ENCODE measurements at places on chromosomes 7 and 10.
A peak's percentile ranks its signal among the peaks of the same experiment; 100 is the strongest.

GRCh38 chr7:138863931-138864330, 65.9 kb upstream of the ATP6V0A4 start:
- no peak for DNase-seq

DNA sequence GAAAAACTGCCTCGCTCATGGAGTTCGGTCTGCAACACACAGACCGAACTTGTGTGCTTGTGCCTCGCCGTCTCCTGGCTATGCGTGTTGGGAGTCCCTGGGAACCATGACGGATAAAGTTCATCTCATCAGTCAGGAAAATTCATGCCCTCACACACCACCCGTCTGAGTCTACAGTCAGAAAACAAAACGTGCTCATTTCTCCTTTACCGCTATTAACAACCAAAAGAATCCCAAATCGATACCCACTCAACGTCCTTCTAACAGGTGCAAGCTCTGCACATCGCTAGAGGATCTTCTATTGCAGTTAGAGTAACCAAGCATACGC, 13.6 kb downstream of the CNPY1 start:
- DNase-seq, result no peak

- DNase-seq, result no peak
Measured at GRCh38 chr7:151429237-151429559, 10.7 kb downstream of the CRYGN start.

GRCh38 chr10:86775056-86775869, 18.8 kb downstream of the BMPR1A start:
- DNase-seq, result peak; percentile 63

GRCh38 chr10:93146336-93146735, 72.6 kb downstream of the CYP26A1 start:
- no peak for DNase-seq

Measured in EH (cell line).